ENCODE measurements at places on chromosomes 6 and 20.

DNA sequence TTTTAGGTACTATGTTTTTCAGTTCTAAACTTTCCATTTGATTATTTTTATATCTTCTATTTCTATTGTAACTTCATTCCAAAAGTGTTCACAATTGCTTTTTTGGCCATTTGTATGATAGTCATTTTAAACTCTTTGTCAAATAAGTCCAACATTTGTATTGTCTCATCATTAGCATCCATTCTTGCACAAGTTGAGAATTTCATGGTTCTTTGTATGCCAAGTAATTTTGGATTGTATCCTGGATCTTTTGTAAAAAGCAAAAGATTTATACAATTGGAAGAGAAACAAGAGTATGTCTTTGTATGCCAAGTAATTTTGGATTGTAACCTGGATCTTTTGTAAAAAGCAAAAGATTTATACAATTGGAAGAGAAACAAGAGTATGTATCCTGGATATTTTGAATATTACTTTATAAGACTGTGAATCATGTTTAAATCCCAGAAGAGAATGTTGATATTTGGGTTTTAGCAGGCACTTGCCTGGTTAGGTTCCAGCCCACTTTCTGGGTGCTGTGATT is 36.9 kb upstream of the NT5E start:
- no peak for DNase-seq

DNA sequence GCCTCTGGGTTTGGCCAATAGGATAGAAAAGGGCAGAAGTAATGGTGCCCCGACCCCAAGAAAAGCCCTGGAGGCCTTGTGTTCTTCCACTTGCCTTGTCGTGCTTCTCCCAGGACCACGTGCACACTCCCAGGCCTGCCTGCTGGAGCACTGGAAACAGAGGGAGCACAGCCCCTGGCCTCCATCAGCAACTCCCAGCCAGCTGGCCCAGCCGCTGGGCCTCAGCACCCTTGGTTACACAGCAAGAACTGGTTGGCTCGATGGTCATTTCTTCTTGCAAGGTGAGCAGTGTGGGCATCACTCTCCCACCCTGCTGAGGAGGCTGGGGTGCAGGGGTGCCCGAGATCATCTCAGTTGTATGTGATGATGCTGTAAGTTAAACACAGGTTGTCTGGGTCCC is 69.2 kb upstream of the CST7 start:
- DNase-seq, result no peak

GRCh38 chr20:2759143-2759542 is 41.3 kb downstream of the CPXM1 start:
- no peak for DNase-seq

DNA sequence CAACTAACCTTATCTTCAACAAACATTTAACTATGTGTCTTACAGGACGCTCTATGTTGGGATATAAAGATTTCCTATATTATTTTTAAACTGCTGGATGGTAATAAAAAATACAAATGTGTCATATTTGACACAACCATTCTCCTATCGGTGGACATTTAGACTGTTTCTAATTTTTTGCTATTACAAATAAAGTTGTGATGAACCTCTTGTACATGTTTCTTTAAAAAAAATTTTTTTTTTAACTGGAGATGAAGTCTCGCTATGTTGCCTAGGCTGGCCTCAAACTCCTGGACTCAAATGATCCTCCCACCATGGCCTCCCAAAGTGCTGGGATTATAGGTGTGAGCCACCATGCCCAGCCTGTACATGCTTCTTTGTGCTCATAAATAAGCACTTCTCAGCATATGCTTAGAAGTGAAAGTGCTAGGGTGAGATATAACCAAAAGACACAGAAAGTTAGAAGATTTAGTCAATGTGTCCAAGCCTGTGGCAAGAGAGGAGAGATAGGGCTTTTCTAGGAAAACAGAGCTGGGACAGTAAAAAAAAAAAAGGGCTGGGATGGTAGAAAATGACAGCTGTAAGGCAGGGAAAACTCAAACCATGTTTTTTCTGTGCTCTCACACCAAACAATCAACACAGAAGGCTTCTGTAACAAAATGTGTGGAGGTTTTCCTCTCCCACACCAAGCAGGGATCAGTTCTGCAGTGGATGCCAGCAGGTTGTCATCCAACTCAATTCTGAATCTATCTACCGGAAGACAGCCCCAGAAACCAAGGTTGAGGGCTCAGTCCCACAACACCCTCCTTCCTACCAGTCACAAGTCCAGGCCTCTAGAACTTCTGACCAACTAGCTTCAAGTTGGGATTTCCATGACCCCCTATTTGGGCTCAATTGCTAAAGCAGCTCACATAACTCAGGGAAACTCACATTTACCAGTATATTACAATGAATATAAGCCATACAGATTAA is 70.0 kb upstream of the SMIM29 start:
- DNase-seq, result no peak

DNA sequence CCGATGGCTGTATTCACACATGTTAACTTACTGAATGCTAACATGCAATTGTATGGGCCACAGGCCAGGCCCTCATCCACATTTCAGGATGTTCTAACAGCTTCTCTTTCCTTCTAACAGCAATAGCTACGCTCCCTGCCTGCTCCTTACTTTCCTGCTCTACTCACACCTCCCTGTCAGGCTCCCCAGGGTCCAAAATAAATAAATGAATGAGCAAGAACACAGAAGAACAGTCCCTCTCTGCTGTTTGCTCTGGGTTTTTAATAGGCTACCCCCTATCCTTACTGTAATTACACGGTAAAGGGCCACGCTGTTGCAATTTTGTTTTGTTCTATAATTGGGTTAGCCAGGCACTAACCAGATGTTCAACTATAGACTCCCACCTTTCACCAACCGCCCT is 135.6 kb downstream of the GMDS start:
- no peak for DNase-seq

- DNase-seq, result no peak
These were observed 25.3 kb downstream of the RBM38 start for GRCh38 chr20:57416296-57417022.

DNA sequence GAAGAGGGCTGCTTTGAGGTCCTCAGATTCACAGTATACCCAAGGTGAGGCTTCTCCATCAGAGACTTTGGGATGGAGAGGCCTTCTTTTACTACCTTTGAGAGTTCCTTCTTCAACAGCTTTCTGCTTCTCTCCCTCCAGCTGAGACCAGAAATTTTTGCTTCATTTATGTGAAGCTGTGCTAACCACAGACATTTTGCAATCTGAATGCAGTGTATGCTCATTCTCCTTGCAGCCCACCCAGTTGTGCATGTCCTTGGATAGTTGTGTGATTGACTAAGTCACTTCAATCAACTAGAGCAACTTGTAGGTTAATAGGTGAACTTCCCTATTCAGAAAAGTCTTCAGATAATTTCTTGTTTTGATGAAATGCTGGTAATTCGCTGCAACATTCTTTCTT is 20.1 kb downstream of the DCBLD1 start:
- no peak for DNase-seq

- no peak for DNase-seq
These were observed 141.7 kb downstream of the NKAIN2 start for GRCh38 chr6:123945386-123945785.

GRCh38 chr6:36743538-36744303 is 46.1 kb downstream of the RAB44 start:
- peak; percentile 46 for DNase-seq

- no peak for DNase-seq
These were observed 3.7 kb downstream of the AGPAT4 start for GRCh38 chr6:161270116-161270515.

- DNase-seq, result no peak
These were observed 190.7 kb upstream of the UFL1 start for GRCh38 chr6:96330884-96331283.

DNA sequence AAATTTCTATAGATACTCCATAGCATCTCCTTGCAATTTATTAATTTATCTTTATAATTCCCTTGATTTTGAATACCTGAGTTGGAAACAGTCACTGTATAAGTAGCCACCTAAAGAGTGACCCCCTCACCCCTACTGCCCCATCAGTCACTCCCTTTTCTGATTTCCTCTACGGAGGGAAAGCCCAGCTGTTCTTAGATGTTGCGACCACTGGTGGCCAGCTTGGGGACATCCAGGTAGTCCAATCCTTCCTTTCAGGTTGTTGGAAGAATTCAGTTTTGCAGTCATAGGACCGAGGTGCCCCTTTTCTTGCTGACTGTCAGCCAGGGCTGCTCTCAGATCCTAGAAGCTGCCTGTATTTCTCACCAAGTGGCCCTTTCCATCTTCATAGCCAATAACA is 87.8 kb downstream of the BMP6 start:
- DNase-seq, result no peak

DNA sequence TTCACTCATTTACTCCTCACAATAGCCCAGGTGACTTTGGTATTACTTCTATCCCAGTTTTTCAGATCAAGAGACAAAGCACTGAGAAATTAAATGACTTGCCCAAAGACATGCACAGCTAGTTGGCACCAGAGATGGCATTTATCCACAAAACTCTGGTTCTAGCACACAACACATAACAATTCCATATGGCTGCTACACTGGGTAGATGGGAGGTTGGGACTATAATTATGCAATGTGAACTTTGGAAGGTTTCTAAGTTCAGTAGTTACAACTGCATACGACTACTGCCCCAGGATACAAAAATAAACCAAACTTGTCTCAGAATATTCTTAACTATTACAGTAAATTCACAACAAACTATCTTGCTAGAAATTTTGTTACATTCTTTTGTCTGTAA is 54.2 kb upstream of the MLIP start:
- no peak for DNase-seq

DNA sequence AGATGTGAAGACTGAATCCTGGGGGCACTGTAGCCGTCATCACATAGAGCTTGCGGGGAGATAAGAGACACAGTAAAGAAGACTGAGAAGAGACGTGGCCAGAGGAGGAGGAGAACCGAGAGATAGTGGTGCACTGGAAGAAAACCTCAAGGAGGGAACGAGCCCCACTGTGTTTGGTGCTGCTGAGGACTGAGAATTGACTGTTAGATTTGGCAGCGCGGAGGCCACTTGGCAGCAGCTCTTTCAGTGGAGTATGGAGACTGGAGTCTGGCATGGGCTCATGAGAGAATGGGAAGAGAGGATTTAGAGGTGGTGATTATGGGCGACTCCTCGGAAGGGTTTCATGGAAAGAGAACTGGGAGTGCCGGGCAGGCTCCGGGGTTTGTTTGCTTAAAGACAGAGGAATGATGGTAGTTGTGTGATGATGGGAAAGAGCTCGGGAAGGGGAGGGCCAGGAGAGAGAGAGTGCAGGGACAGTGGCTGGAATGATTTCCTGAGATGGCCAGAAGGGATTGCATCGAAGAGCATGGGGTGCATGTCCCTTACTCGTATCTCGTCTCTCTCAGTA is 18.0 kb downstream of the CDYL start:
- no peak for DNase-seq

GRCh38 chr6:37531437-37532036 is 31.8 kb upstream of the CCDC167 start:
- no peak for DNase-seq

DNA sequence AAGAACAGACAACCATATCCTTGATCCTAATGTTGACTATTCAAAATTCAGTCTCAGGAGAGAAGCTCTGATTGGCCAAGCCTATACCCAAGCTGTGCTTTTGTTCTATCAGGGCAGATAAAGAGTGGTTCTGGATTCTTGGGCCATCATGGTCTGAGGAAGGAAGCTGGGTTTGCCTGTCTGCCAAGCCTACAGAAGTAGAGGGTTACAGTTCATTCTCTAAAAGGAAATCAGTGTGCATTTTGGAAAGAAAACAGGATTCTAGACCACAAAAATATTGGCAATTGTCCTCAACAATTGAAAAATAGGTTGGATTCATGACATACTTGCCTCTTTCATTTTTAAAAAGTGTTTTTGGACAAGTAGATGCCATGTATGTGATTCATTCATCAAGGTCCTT is 145.4 kb upstream of the BMP2 start:
- no peak for DNase-seq

- no peak for DNase-seq
These were observed 1.1 kb downstream of the FBXO30 start for GRCh38 chr6:145813285-145814034.

- DNase-seq, result no peak
These were observed 98.4 kb downstream of the SESN1 start for GRCh38 chr6:108996208-108996607.

GRCh38 chr20:8534368-8535160 is 402.5 kb downstream of the PLCB1 start:
- peak; percentile 9 for DNase-seq

GRCh38 chr6:20444786-20445271 is 43.1 kb downstream of the E2F3 start:
- DNase-seq, result no peak

- DNase-seq, result no peak
These were observed 23.2 kb upstream of the RNF146 start for GRCh38 chr6:127243501-127243900.

- no peak for DNase-seq
These were observed 324.2 kb downstream of the TPBG start for GRCh38 chr6:82687855-82688254.

GRCh38 chr6:29776684-29777083 is 50.9 kb upstream of the HLA-G start:
- DNase-seq, result no peak

GRCh38 chr20:63860325-63861051 is 810 bp upstream of the ABHD16B start:
- peak; percentile 25 for DNase-seq

- DNase-seq, result no peak
These were observed 214.3 kb downstream of the DLL1 start for GRCh38 chr6:170076466-170077165.

DNA sequence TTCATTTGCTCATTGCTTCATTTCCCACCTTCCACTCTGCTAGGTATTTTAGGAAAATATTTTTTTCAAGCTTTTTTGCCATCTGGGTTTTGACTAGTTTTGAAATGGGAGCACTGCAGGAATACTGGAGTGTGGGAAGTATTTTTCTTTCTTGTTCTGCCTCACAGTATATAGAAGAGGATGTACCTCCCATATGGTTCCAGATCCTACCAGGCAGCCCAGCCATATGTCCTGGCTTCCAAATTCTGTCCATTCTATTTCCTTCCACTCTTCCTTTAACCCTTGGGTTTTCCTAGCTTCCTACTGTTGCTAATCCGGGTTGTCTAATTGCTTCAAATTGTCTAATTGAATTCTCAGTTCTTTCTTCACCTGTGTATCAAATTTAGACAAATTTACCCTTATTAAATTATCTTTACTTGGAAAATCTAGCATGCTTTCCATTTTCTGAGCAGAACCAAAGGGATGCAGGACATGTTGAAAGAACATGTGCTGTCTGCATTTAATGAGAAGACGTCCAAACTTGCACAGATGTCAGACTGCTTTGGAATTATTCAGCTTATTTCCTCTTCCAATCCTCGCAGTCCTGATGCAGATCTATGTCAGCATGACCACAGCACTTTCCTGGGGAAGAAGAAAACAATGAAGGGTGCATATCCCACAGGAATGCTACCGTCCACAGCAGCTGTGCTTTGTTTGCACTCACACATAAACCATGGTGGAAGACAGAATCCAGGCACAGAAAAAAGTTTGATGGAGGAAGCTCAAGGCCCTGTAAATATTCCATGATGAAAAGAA is 1273.9 kb upstream of the MAP3K7 start:
- no peak for DNase-seq

- no peak for DNase-seq
These were observed 396 bp downstream of the RNASET2 start for GRCh38 chr6:166955865-166956443.
